ENCODE measurements at places on chromosomes 2 and 18.

- DNase-seq = no peak
Measured at GRCh38 chr2:137741784-137742362, 222.4 kb upstream of the HNMT start.

GRCh38 chr2:239625971-239626734 is 225.3 kb upstream of the HDAC4 start:
- no peak for DNase-seq

- no peak for DNase-seq
Measured at GRCh38 chr2:5696404-5696944, 4.3 kb downstream of the SOX11 start.

DNA sequence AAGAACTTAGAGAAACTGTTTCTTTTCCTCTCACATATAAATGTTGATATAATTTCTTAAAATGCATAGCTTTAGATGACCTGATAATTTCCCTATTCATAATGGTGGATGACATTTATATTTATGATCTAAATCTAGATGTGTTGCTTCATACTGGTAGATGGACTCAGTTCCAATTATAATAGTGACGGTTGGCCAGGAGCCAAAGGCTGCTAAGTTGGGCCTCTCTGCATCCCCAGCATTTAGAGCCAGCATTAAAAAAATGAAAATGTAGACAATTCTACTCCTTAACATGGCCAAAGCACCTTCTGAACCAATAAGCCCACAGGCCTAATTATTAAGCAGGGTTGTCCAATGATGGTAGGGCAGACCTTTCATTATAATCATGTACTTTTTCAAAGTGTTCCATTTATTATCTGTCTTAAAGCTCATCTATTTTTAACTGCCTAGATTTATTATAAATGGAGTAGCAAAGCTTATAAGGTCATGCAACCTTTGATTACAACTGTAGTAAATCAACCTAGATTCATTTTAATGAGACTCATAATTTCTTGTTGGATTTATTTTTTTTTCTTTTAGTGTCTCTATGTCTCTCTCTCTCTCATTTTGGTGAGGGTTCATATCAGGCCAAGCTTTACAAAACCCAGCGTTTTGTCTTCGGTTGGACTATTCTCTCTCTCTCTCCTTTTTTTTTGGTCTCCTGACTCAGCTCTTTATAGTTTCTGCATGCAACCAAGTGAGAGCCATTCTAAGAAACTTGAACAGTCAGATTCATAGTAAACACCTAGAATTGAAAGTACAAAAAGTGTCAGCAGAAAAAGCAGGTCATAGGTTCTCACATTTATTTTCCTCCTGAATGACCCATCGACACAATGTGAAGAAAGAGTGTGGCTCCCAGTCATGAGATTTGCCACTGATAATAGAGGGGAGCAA is 2016.1 kb upstream of the PIK3C3 start:
- no peak for DNase-seq

- DNase-seq = no peak
Measured at GRCh38 chr2:216803791-216804190, 56.1 kb downstream of the TNP1 start.

DNA sequence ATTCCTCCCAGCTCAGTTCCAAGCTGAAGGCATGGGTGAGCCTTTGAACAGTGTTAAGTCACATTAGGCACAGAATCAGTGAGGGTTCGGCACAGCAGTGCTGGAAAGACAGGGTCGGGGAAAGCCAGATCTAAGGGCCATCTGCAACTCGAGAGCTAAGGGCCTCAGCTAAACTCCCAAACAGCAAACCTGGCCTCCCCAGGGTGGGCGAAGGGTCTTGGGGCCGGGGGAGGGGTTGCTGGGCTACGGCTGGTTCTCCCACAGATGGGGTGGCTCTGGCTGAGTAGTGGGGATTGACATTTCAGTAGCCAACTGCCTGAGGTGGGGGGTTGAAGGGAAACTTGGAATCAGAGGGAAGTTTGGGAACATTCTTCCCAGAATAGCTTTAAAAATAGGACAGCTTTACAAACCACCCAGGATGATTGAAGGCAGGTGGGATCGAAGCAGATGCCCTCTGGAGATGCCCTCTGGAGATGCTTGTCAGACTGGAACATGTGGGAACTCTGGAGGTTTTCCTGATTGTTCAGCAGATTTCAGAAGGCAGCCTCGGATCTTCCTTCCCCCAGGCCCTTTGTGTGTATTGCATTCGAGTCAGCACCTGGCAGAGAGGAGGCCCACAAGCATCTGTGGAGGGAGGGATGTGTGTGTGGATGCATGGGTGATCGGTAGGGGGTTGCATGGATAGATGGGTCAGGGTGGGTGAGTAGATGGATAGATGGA is 156.4 kb downstream of the SMAD7 start:
- DNase-seq = no peak

GRCh38 chr2:64018701-64019082 is 536 bp downstream of the VPS54 start:
- no peak for DNase-seq

- no peak for DNase-seq
Measured at GRCh38 chr18:54734059-54734458, 94.2 kb upstream of the RAB27B start.

- no peak for DNase-seq
Measured at GRCh38 chr2:152718909-152719645, 657 bp downstream of the ARL6IP6 start.

- no peak for DNase-seq
Measured at GRCh38 chr18:44743631-44744030, 62.9 kb downstream of the SETBP1 start.

GRCh38 chr2:164692958-164693357 is 71.7 kb upstream of the GRB14 start:
- DNase-seq = no peak

GRCh38 chr2:8754106-8754776 is 72.4 kb downstream of the ID2 start:
- DNase-seq = no peak

- no peak for DNase-seq
Measured at GRCh38 chr2:8622924-8623465, 58.9 kb upstream of the ID2 start.

Measured in activated T-helper 1 cell treated with Interleukin-2 at 50 U/mL for 16 hours (primary cell).